ENCODE measurements at places on chromosomes 7 and 10.

DNA sequence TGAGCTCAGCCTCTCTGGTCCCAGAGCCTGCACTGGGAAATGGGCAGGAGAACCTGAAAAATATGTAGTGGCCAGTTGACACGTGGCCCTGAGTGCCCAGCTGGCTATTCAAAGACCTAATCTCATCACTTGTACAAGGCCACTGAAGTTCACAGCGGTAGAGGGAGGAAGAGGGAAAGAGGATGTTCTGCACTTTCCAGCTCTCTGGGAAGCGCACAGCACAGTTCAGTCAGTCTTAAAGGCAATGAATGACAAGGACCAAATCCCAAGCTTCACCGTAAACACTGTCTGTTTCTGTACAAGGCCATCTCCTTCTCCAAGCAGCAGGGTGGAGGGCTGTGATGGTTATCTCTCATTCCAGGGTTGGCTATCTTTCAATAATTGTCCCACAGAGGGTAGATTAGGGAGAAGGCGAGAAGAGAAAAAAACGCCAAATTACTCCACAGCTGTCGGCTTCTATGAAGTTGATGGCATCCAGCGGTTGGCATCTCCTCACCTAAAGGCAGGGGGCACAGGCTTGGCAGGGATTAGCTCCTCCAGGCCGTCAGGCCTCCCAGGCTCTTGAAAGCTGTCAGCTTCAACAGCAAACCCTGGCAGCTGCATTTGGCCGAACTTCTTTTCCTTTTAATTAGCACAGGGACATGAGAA is 10.6 kb downstream of the SFMBT2 start:
- no peak for DNase-seq

- no peak for DNase-seq
Measured at GRCh38 chr7:36658335-36659171, 65.7 kb downstream of the AOAH start.

DNA sequence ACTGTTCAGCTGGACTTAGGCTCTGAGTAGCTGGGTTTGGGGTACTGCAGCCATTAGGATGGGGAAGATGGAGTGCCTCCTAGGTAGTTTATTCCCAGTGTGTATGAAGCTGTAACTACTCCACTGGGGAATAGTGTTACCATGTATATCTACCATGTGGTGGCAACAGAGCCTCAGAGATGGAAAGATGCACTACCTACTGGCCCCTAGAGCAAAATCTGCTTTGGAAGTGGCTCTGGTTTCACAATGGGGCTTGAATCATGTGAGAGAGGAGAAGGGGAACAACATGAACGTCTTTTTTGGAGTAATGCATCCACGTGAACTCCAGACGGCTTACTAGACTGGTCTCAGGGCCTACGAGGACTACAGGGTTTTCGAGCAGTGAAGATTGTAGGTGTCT is 167.3 kb downstream of the CALCR start:
- no peak for DNase-seq

DNA sequence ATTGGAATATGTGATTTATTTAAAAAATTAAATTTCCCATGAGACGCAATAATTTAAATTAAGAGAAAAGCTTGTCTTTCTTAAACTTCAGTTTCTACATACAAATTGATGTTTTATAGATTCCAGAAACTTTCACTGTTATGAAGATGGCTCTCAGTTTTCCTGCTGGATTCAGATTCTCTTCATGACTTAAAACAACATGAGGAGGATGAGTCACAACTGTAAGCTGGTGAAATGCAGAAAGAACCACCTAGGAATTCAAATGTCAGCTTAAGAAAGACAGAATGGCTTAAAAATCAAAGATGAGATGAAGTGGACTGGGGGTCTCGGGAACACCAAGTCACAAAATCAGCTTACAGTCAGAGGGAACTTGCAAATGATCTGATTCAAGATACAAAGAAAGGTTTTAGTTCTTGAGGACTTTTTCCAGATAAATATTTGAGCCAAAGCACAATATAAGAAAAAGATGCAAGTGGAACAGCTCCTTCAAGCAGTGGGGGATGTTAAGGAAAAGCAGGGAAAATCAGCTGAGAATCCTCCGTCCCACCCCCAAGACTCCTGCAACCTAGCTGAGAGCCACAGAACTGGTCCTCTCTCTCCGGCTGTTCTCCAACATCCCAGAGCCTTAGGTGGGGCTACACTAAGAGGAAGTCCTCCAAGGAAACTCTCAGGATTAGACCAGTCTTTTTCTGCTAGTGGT is 279.8 kb downstream of the KCNMA1 start:
- no peak for DNase-seq

GRCh38 chr7:138887872-138888656 is 90.1 kb upstream of the ATP6V0A4 start:
- no peak for DNase-seq

GRCh38 chr10:44938956-44939355 is 20.6 kb upstream of the RASSF4 start:
- no peak for DNase-seq

DNA sequence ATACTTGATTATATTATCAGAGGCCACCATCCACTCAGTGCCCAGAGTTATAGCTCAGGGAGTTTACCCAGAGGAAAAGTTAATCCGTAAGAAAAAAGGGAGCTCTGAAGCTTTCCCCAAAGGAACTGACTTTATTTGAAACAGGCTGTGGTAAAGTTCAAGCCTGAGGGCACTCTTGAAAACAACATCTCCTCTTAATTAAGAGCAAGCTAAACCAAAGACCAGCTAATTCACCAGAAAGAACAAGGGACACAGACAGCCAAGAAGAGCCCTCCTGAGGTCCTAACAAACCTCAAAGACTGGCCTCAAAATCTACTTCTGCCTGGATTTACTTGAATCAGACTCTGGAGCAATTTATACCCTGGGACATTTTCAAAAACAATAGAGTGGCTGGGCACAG is 159.6 kb upstream of the CHST15 start:
- DNase-seq, result no peak

DNA sequence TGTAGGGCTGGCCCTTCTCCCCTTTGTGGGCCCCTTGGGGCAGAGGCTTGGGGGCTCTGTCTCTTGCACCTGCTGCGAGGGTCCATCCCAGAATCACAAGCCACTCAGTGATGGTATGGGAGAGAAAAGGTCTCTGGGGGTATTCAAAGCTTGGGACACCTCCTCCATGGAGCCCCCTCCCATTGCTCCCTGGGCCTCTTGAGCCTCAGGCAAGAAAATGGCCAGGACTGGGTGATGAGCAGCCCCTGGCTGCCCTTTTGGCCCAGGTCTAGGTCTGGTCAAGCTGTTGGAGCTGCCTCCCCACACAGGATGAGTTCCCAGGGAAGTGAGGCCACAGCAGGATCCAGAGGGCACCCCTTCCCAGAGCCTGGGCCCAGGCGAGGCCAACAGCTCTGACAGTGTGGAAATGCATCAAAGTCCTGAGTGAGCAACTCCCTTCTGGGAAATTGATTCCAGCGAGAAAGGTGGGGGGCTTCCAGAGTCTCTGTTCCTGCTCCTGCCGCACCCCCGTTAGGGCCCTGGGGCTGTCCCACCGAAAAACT is 3.4 kb upstream of the MYL7 start:
- DNase-seq, result no peak

GRCh38 chr7:140342727-140343514 is 55.4 kb downstream of the SLC37A3 start:
- no peak for DNase-seq

GRCh38 chr10:42932735-42933447 is 144.0 kb upstream of the RET start:
- DNase-seq, result peak; percentile 28

DNA sequence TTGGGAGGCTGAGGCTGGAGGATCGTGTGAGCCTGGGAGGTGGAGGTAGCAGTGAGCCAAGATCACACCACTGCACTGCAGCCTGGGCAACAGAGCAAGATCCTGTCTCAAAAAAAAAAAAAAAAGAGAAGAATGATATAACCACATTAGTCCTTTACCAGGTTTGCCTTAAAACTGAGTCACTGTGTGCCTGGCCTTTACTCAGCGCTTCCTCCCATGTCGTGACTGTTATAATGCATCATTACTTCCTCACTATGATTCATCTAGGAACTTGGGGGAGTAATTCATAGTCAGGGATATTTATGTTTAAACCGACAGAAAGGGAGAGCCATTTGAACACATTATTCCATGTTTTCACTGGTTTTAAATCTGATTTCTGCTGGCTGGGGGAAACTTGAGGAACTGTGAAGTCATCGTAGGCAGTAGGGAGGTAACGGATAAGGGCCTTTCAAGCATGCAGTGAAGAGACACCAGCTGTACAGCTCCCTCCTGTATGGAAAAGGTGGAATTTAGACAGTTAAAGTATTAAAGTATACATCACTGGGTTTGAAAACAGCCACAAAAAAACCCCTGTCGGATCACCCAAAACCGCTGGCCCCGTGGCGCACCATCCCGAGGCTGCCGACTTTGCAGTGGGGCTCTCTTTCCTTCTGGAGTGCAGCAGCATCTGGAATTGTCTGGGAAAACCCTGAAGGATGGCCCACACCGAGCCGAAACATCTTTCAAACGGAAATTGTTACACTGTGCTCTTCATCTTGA is 119.8 kb downstream of the NKX6-2 start:
- no peak for DNase-seq

- DNase-seq, result no peak
Measured at GRCh38 chr7:47950714-47951113, 2.4 kb upstream of the PKD1L1 start.
